ENCODE measurements at places on chromosomes 1 and 21.

- no peak for DNase-seq
Observed at GRCh38 chr1:27033043-27033746, 20.5 kb upstream of the TENT5B start.

DNA sequence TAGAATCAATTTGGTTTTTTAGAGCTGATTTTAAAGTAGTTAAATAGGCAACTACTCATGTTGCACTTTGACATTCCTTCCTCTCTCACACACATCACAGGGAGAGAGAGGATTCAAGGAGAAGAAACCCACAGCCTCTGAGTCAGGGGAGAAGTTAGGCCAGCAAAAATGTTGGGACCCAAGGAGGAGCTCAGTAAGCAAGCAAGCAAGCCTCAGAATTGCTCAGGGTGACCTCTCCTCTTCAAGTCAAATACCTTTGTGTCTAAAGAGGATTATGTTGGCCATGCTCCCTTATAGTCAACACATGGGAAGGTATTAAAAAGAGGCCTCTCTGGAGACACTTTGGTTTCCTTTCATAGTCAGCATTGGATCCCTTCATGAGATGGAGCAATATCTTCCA lies 80.5 kb upstream of the WARS2 start:
- no peak for DNase-seq

- DNase-seq = no peak
Observed at GRCh38 chr1:33161061-33161681, 20.7 kb downstream of the TRIM62 start.

GRCh38 chr1:29096231-29096886 lies 27.3 kb downstream of the TMEM200B start:
- DNase-seq = no peak

DNA sequence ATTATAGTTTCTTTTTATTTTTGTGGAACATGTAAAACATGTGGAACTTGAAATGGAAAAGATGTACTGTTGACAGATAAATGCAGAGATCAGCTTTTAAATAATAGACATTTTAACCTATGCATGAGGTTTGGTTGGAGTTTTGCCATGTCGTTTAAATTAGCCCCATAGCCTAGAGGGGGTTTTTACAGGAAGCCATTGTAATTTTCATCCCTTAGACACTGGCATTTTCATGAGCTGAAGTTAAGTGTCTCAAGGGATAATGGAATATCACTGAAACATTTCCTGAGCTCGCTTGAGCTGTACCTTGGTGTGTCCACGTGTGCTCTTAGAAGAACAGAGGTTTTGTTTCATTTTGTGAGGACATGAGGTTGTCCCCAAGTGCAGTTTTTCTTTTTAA lies 54.2 kb downstream of the HMCN1 start:
- no peak for DNase-seq

DNA sequence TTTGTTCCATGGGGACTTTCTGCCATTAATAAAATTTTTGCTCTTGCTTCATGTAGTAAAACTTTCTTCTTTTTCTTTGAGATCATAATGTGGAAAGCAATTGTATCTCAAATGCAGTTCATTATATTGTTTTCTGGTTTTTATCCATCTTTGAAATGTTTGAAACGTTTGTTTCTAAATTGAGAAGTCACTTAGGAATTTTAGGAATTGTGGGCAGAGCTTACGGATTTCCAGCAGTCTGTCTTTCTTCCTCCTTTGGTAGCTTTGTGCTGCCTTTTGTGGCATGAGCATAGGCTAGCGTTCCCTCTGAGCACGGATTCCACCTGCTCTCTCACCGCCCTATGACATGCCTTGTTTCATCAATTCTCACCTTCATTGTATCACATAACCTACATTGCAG lies 2.9 kb upstream of the ST6GALNAC5 start:
- DNase-seq = no peak
